Naive thymus-derived CD4-positive, alpha-beta T cell (primary cell): ENCODE measurements at places on chromosomes 11 and 22. TPM values are rescaled to one million over a fixed set of nuclear protein-coding genes. Genes with fewer than 3 reads are reported as not detected.

The OR11H1 gene
- total RNA-seq: not detected

The CFAP300 gene
- not detected for total RNA-seq

The PRDM11 gene
- 6.4 TPM for total RNA-seq

The SCN2B gene
- total RNA-seq: not detected

The GAB2 gene
- 42.6 TPM for total RNA-seq

The KDELR3 gene
- not detected for total RNA-seq

The OR8D1 gene
- total RNA-seq: not detected

The LARGE2 gene
- total RNA-seq: 4.5 TPM

The C11orf87 gene
- total RNA-seq: not detected

The LRRC74B gene
- total RNA-seq: not detected

The LUZP2 gene
- total RNA-seq: not detected in 2 replicates

The SGSM1 gene
- total RNA-seq: 2.4 TPM

The E2F8 gene
- 23.3 and 25.4 TPM in 2 replicates for total RNA-seq
